Left renal pelvis (tissue), 4 donors: ENCODE measurements at places on chromosomes 1 and 21. TPM values are rescaled to one million over a fixed set of nuclear protein-coding genes. Genes with fewer than 3 reads are reported as not detected.
A peak's percentile ranks its signal among the peaks of the same experiment; 100 is the strongest.

GRCh38 chr1:155052439-155053395, 1.6 kb downstream of the ADAM15 start:
- no peak for DNase-seq

Gene KRTAP19-1
- polyA plus RNA-seq, result not detected

GRCh38 chr1:40315795-40316594, 1.1 kb downstream of the COL9A2 start:
- DNase-seq, result peak; percentile 29

Gene LRRN2
- 11.6 TPM for polyA plus RNA-seq

Gene PEF1
- 57.0 TPM for polyA plus RNA-seq

DNA sequence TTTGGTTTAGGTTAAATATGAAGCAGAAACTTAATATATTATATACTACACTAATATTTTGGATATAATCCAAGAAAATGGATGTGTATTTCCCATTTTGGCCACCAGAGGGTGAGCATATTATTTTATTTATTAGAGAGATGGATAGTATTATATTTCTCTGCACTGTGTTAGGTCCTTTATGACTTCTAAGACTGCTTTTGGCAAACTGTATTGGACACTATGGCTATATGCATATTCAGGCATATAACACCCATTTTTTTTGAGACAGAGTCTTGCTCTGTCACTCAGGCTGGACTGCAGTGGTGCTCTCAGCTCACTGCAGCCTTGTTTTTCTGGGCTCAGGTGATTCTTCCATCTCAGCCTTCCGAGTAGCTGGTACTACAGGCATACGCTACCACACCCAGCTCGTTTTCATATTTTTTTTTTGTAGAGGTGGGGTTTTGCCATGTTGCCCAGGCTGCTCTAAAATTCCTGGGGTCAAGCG, 17.8 kb upstream of the PGM1 start:
- DNase-seq, result no peak

Gene INKA2
- polyA plus RNA-seq, result 3.0 TPM

DNA sequence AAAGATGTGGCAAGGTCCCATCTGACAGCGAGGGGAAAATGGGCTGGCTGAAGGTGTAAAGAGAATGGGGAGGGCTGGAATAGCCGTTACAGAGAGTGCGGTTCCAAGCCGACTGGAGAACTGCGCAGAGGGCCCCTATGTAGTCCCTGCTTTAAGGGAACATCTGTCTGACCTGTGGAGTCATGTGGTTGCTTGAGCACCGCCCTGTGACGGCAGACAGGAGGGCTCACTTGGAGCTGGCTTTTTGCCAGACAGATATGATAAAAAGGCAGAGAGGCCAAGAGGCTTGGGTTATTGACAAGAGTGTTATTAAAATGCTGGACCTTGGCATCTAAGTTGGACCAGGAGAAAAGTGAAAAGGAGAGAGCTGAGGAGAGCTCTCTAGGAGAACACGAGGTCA, 5.9 kb upstream of the PTPRF start:
- DNase-seq, result no peak

- DNase-seq, result no peak
Measured at GRCh38 chr1:67759692-67760029, 73.6 kb downstream of the GNG12 start.

GRCh38 chr1:34742667-34743270, 12.1 kb upstream of the GJB5 start:
- DNase-seq, result peak; percentile 23

DNA sequence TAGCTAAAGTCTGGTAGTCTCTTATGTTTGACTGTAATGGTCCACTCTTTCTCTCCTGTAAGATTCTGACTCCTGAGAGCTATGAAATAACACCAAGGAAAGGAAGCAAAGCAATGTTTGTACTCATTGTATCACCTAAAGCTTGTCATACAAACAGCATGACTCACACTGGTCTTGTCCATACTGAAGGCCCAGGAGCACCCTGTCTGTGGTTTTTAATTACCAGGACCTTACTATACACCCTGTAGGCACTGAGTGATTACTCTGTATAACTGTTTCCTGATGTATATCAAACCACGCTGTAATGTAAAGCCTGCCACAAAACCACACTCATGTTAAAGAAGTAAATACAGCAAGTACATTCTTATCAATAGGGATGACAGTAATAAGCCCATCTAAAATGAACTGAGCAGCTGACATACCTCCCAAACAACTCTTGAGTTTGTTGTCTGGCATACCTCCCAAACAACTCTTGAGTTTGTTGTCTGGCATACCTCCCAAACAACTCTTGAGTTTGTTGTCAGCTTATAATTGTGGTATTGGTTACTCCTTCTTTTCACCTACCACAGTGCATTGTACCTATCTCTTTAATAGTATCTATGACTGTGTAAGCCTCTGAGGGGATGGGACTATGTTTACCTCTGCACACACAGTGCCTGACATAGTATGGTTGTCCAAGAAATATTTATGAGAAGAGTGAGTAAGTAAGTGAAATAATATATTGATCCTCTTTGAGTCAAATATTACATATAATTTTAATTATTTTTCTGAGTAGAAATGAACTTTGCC, 11.6 kb upstream of the TNFSF18 start:
- DNase-seq, result no peak

Gene CDC7
- polyA plus RNA-seq, result 30.0 TPM

DNA sequence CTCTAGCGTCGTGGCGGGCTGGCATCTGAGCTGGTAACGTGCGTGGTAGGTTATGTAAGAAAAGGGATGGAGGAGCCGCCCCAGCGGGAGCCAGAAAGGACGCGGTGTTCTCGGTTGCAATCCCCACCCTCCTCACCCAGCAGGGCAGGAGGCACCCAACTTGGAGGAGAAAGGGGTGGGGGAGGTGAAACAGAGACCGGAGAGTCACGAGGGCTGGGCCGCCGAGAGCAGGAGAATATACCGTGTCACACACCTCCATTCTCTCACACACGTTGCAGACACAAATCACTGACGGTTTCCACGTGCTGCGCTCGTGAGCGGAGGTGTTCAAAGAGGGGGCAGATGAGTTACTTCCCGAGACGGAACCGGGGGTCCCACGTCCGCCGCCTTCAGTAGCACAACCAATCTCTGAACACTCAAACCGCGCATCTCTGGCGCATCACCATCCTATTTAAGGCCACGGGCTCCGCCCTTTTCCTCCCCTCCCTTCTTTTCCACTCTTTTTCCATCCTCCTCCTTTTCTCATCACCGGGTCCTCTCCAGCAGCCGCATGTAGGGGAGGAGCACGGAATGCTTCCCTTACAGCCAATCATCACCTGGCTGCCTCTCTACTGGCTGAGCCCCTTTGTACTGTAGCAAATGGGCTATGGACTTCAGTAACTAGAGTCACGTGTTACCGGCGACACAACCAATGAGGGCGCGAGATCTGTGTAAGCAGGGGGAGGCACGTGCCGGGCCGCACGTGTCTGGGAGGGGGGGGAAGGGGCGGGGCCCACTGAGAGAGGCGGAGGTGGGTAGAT, at the start of gene CIART:
CIART (plus strand) TSS at position 797 of the 800 bp plus-strand sequence. CDS start 714 bp downstream, outside the sequence.
- DNase-seq, result peak; percentile 93

DNA sequence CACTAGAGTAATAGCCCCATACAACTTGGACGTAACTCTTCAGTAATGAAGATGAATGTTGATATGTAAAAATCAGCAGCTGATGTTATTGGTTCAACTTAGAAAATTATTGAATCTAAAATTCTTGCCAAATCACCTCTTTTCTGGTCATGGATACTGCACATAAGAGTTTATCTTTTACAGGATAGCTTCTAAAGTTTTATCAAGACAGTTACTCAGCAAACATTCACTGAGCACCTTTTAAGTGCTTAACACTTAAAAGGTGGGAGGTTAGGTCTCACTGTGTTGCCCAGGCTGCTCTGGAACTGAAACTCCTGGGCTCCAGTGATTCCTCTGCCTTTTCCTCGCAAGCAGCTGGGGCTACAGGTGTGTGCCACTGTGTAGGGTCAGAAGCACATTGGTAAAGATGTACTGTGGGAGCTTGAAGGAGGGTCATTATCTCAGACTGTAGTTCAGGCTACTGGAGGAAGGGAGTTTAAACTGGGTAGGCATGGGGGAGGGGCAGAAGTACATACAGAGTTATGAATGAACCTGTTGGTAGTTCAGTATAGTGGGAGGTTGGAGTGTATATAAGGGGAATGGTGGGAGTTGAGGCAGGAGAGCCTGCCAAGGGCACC, 2.0 kb downstream of the MPZL1 start:
- no peak for DNase-seq

GRCh38 chr1:68453060-68453670, 3.4 kb upstream of the RPE65 start:
- DNase-seq, result no peak

- no peak for DNase-seq
Measured at GRCh38 chr1:19648239-19648638, 4.1 kb downstream of the NBL1 start.

Gene G0S2
- polyA plus RNA-seq, result 8.7 TPM

DNA sequence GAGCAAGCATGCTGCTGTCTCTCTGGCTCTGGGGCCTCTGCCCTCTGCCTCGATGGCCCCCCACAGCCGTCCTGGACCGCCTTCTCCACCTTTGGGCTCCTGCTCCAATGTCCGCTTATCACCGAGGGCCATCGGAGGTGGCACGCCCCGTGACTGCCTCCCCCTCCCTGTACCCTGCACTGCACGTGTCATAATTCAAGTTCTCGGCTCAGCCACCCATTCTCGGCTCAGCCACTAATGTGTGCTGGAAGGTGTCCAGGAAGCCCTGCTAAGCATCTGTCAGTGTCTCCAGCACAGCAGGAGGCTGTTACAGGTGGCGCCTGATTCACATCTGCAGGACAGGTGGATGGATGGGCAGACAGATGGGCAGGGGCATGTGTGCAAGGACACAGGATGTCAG, 45.5 kb downstream of the TP73 start:
- no peak for DNase-seq

Gene PTPN14
- 34.0 TPM for polyA plus RNA-seq

Gene SYT14
- polyA plus RNA-seq, result 0.39 TPM

DNA sequence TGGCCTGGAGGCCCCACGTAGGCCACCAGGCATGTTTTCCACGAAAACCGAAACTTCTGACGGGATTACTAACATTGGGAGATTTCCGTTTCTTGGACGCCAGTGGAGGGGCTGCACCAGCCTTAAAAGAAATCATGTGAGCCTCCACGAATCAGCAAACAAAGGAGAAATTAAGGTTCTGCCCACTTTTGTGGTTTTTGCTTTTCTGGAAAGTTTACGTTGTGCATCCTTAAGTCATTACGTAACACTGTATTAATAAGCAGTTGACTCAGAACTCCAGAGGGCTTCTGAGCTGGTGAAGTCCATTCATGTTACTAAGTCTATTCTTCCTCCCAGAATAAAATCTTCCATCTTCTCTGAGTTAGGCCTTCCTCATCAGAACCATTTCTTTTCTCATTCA, 168.5 kb downstream of the PSMG1 start:
- no peak for DNase-seq

- DNase-seq, result no peak
Measured at GRCh38 chr21:45378258-45378966, 26.6 kb upstream of the COL18A1 start.

GRCh38 chr1:234617986-234618736, 8.2 kb upstream of the IRF2BP2 start:
- no peak for DNase-seq

DNA sequence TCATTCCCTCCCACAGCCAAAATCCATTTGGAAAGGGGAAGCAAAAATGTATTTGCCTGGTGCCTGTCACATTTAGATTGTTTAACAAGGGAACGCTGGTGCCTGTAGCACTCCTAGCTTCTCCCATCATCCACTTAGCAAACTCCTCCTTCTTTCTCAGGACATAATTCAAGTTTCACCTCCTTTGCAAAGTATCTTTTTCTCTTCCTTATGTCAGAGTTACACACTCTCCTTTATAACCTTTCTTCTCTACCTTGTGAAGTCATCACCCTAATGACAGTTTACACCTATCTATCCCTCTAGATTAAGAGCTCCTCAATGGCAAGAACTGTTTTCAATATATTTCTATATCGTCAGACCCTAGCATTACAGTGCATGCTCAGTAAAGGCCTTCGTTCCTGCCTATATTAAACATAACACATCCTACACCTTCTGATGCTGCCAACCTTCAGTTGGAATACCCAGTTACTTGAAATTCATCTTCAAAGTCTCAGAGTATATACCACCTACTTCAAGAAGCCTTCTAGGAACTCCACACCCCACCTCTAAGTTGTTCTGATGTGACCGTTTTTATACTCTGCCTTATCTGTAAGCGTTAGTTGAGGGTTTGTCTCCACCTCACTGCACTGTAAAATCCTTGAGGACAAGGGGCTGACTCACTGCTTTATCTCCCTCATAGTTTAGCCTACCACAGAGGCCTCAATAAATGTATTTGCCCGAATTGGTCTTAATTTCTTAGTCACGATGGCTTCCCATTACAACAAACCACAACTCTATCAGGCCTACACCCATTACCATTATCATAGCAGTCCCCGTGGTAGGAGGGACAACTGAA, 1.0 kb upstream of the EPS15 start:
- no peak for DNase-seq

DNA sequence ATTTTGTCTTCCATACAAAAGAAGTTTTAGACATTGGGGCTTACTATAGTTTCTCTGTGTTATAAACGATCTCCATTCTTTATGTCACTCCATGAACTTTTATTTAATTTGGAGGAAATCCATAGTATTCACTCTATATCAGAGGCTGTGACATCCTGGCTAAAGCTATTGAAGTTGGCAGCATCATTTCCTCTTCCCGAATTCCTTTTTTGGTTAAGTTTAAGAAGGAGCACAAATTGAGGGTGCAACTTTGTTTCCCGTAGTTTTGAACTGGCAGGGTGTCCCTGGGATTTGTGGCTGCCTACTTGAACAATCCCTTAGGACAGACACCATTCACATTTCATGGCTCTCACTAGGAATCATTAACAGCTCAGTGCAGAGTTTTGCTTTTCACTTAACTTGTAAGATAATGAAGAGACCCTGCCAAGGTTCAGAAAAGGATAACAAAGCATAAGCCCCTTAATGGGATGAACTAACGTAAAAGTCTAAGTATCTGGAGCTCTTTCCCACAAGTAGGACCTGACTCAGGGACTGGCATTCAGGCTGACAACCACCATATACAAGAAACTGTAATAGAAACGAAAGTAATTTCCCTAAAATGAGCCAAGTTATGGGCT, 13.9 kb downstream of the S1PR1 start:
- DNase-seq, result no peak

- no peak for DNase-seq
Measured at GRCh38 chr1:102102276-102102780, 105.6 kb upstream of the OLFM3 start.

- no peak for DNase-seq
Measured at GRCh38 chr1:8002921-8003320, 23.2 kb downstream of the ERRFI1 start.

Gene KCNE2
- 1.1 TPM for polyA plus RNA-seq

Gene CYP4A22
- polyA plus RNA-seq, result 5.4 TPM

DNA sequence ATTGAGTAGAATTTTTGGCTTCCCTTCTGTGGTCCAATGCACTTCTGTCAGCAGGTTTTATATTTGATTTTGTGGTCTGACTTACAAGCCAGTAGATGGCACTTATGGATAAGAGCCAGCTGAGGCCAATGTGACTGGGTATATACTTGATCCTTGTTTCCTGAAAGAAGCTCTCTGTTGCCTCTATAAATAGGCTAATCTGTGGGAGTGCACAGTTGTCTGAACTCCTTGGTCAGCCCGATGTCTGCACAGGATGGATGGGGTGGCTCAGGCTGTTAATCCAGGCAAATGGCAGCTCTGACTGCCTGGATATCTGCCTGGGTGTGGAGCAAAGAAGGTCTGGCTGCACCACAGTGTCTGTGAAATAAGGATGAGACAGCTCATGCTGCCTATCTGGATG, 1183.7 kb upstream of the PRMT6 start:
- no peak for DNase-seq
